ENCODE measurements at places on chromosomes 5 and 9.

DNA sequence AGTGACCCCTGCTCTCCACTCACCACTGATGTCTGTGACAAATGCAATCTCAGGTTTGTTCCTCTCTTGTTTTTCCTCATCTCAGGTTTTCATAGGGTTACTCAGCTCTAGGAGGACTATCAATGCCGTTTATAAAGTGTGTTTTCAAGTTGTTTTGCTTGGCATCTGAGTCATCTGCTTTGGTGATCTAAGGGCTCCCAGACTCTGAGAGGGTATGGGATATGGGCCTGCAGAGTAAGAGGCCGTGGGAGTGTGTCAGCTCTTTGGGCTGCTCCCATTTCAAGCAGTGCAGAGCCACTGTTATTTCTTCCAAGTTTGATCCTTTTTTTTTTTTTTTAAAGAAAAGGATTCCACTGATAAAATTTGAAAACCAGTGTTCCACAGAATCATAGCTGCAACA lies 46.3 kb downstream of the NNT start:
- DNase-seq: no peak

DNA sequence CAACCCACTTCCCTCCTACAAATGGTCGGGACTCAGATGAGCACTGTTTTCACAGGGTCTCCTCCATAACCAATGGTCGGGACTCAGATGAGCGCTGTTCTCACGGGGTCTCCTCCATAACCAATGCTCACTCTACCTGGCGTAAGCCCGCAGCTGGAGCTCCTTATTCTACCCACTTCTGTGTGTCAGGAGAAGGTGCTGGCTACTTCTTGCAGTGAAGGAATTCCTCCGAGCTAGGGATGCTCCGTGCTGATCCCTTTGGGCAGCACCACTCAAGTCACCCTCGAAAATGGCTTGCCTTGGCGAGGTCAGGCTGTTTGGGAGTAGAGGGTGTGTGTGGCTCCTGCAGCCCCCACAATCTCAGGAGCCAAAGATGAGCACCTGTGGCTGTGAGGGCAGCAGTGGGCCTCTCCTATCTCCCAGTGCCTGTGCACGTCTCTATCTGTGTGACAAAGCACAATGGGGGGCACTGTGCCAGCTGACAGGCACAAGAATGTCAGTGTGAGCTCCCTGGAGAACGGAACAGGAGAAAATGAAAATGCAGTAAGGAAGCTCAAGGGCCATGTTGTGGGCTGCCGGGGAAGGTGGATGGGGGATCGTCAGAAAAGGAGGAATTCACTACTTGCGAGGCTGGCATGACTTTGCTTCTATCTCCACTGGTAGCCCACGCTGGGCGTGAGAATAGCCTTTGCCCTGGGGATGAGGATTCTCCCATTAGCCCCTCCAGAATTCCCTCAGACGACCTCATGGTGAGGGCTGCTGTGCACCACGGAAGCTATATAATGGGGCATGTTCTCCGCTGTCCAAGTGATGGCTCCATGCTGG lies 3.9 kb upstream of the BTNL9 start:
- no peak for DNase-seq

DNA sequence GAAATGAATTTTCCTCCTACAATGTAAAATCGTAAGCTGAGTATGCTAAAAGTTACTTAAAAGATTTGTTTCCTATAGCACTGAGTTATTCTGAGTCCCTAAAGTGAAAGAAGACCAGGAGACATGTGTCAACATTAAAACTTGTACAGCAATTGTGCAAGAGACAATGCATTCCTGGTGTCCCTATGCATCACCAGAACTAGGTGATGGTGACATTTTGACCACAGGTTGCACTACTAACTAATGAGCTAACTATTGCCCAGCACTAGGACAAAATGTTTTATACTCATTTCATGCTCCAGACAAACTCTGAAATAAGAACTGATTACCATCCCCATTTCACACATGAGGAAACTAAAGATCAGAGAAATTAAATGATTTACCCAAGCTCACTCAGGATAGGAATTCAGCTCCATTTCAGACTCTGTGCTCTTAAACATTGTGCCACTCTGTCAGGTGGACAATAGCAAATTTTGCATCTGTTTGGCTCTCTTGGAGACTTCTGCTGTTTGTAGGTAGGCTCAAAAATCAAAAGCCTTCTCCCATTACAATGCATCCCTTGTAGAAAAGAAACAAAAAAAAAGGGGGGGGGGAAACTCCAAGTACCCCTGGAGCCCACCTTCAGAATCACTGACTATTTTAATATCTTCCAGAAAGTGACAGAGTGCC lies 269.2 kb downstream of the ACTL7B start:
- no peak for DNase-seq

GRCh38 chr9:16236311-16236710 lies 634.2 kb downstream of the BNC2 start:
- no peak for DNase-seq

- no peak for DNase-seq
Measured at GRCh38 chr9:138066049-138066448, 188.5 kb downstream of the CACNA1B start.
